ENCODE measurements at places on chromosomes 5 and 9. TPM values are rescaled to one million over a fixed set of nuclear protein-coding genes. Genes with fewer than 3 reads are reported as not detected.
A peak's percentile ranks its signal among the peaks of the same experiment; 100 is the strongest.

- H3K36me3 ChIP-seq, result no peaks in the 10 kb centered on the region
- no peak overlapping the region for H3K4me3 ChIP-seq
- H3K27me3 ChIP-seq, result no peaks in the 10 kb centered on the region
Observed at GRCh38 chr5:125654392-125654791, 768.8 kb upstream of the GRAMD2B start.

DNA sequence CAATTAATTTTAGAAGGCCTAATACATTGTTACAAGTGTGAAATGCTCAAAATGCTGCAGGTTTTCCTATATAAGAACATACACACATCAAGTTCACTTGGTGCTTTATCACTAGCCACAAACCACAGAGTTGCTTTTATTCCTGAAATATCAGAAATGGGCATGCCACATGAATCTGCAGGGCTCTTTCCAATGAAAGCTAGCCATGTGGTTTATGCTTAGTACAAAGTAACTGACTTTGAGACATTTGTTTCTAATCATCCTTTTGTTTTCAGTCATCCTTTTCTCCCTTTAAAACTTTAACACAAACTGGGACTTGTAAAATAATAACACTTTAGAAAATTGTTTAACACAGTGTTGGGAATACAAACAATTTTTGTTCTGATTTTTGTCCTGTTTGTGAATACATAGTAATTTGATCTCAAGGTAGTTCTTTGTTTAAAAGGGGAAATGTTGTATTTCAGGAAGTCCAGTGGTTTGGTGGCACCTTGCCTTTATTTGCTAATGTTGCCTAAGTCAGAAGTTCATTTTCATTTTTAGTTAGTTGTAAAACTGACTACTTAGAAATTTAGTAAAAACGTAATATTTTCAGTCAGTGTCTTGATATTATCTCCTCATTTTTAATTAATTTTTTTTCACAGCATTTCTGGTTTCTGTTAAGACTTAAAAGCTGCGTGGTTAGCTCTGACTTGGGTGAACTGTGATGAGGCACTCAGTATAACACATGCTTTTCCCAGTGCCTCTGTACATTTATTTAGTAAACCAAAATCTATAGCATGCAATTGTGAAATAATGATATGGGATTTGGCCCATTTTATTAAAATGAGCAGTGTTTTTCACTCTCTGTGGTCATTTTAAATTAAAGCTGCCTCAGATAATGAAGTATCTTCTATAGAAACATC is 18.6 kb downstream of the PRDM6 start:
- no peak overlapping the region for H3K27ac ChIP-seq
- no peak for DNase-seq
- peaks cover 7% of the 10 kb centered on the region for H3K4me1 ChIP-seq
- no peaks in the 10 kb centered on the region for H3K36me3 ChIP-seq
- H3K4me3 ChIP-seq, result no peak overlapping the region

The CARTPT gene
- total RNA-seq, result 16.3 TPM

- no peaks in the 10 kb centered on the region for H3K4me1 ChIP-seq
- H3K27me3 ChIP-seq, result no peaks in the 10 kb centered on the region
- DNase-seq, result no peak
- H3K36me3 ChIP-seq, result no peaks in the 10 kb centered on the region
- H3K4me3 ChIP-seq, result no peak overlapping the region
- H3K27ac ChIP-seq, result no peak overlapping the region
Observed at GRCh38 chr5:106766916-106767315, 903.8 kb downstream of the EFNA5 start.

- H3K27me3 ChIP-seq, result no peaks in the 10 kb centered on the region
- H3K4me3 ChIP-seq, result no peak overlapping the region
- no peak for DNase-seq
- H3K4me1 ChIP-seq, result no peaks in the 10 kb centered on the region
Observed at GRCh38 chr9:35798658-35799374, 7.4 kb downstream of the NPR2 start.

GRCh38 chr5:115132465-115132864 is 37.2 kb downstream of the TRIM36 start:
- H3K4me1 ChIP-seq, result no peaks in the 10 kb centered on the region
- no peak for DNase-seq
- H3K4me3 ChIP-seq, result no peak overlapping the region
- no peaks in the 10 kb centered on the region for H3K36me3 ChIP-seq
- no peak overlapping the region for H3K27ac ChIP-seq
- no peaks in the 10 kb centered on the region for H3K27me3 ChIP-seq

- peak overlapping the region; percentile 49 for H3K27ac ChIP-seq
- H3K36me3 ChIP-seq, result no peaks in the 10 kb centered on the region
- H3K27me3 ChIP-seq, result no peaks in the 10 kb centered on the region
- no peak overlapping the region for H3K4me3 ChIP-seq
- peaks cover 14% of the 10 kb centered on the region for H3K4me1 ChIP-seq
Observed at GRCh38 chr9:107176436-107177151, 106.5 kb upstream of the RAD23B start.

- no peak for DNase-seq
- no peak overlapping the region for H3K27ac ChIP-seq
Observed at GRCh38 chr9:35771943-35772342, 17.9 kb upstream of the MSMP start.

DNA sequence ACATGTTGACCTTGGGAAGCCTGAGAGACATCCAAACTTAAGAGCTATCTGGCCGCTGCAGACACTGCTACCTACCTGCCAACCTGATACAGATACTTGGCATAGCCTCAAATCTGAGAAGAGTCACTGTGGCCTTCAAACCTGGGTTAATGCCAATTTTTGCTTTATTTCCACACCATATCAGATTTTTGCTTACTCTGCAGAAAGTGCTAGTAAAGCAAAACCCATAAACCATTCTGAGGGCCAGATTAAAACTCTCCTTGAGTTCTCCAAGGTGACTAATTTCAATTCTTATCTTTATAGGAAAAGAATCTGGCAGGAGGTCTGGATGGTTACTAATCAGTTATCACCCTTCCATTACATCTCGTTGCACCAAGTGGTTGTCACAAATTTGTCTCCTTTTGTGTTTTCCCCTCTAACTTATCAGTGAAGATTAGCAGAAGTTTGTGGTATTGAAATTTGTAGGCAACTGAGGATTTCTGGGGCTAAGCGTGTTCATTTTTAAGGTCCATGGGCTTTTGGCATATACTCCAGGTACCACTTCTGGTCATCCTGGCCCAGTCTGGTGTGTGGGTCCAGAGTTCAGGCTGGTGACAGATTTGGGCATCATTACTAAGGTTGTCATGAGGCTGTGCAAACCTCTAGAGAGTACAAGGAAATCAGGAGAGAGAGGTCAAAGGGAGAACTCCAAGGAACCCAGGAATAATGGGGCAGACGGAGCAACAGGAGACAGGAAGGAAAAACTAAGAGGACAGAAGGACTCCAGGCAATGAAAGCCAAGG is 177.9 kb downstream of the TSSK1B start:
- H3K27me3 ChIP-seq, result no peaks in the 10 kb centered on the region
- no peak overlapping the region for H3K27ac ChIP-seq
- no peaks in the 10 kb centered on the region for H3K4me1 ChIP-seq
- H3K36me3 ChIP-seq, result no peaks in the 10 kb centered on the region
- no peak for DNase-seq

GRCh38 chr5:6273749-6274148 is 104.6 kb downstream of the MED10 start:
- H3K27ac ChIP-seq, result no peak overlapping the region
- H3K27me3 ChIP-seq, result no peaks in the 10 kb centered on the region
- DNase-seq, result no peak
- no peaks in the 10 kb centered on the region for H3K36me3 ChIP-seq

The CCNG1 gene
- total RNA-seq, result 181 TPM

DNA sequence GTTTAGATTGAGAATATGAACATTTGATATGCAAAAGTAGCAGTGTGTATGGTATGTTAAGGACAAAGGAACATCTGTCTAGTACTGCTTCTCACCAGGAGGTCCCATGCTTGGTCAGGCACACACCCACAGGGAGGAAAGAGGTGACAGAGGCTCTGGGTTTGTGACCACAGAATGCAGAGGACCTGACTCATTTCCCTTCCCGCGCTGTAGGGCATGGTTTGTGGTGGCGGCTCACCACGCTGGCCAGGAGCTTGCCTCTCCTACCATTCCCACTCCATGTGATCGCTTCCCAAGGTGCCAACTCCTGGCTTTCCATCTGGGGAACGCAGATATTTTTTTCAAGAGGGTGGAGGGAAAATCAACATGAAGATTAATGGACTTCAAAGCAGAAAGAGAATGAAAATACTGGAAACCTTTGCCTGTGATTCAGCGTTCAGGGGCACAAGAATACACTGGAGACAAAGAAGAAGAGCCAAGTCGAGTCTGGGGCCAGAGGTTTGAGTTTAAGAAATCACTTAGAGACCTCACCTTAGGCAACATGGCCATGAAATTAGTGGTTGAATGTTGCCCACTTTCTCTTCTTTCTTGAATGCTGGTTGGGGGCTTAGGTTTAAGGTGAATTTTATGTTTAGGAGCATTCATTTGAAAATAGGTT is 477.8 kb downstream of the CCDC171 start:
- no peak overlapping the region for H3K27ac ChIP-seq
- DNase-seq, result no peak
- H3K4me1 ChIP-seq, result peaks cover 10% of the 10 kb centered on the region
- H3K36me3 ChIP-seq, result no peaks in the 10 kb centered on the region
- no peaks in the 10 kb centered on the region for H3K27me3 ChIP-seq
- no peak overlapping the region for H3K4me3 ChIP-seq

DNA sequence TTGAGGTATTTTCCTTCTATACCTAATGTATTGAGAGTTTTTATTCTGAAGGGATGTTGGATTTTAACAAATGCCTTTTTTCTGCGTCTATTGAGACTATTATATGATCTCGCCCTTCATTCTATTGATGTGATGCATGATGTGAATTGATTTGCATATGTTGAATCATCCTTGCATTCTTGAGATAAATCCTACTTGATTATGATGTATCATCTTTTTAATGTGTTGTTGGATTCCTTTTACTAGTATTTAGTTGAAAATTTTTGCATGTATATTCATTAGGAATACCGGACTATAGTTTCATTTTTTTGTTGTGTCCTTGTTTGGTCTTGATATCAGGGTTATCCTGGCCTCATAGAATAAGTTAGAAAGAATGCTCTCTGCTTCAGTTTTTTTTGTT is 169.7 kb downstream of the NPR3 start:
- H3K4me1 ChIP-seq, result no peaks in the 10 kb centered on the region
- H3K4me3 ChIP-seq, result no peak overlapping the region
- DNase-seq, result no peak
- H3K27me3 ChIP-seq, result no peaks in the 10 kb centered on the region

The TIMD4 gene
- 0.66 TPM for total RNA-seq

- no peak for DNase-seq
- no peak overlapping the region for H3K27ac ChIP-seq
- peaks cover 4% of the 10 kb centered on the region for H3K4me1 ChIP-seq
- H3K36me3 ChIP-seq, result no peaks in the 10 kb centered on the region
Observed at GRCh38 chr9:77221431-77221830, 44.1 kb downstream of the VPS13A start.

The AGXT2 gene
- total RNA-seq, result not detected

The COL27A1 gene
- total RNA-seq, result 13.3 TPM

GRCh38 chr9:27400334-27400880 is 103.5 kb upstream of the EQTN start:
- no peaks in the 10 kb centered on the region for H3K27me3 ChIP-seq
- H3K27ac ChIP-seq, result no peak overlapping the region
- no peaks in the 10 kb centered on the region for H3K4me1 ChIP-seq
- H3K36me3 ChIP-seq, result no peaks in the 10 kb centered on the region

DNA sequence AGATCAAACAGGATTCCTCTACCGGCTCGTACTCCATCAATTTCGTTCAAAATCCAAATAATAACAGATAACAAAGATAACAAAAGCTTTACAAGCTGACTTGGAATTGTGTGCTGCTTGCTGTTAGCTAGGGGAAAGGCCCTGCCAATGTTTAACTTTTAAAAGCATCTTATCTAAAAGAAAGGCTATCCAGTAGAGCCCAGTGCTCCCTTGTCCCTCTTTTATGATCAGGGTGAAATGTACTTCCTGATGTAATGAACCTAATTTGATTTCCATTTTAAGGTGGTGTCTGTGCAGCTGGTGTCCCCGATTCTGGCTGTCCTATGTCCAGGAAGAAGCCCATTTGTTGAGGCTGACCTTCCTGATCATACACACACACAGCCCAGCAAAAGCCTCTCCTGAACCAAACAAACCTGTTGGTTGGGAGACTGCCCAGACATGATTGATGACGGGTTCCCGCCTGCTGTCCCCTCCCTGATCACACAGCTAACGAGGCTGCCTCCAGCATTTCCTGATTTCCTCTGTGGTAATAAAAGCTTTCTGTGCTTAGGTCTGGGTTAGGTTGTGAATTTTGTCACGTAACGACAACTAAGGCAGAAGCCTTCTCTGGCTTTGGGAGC is 54.1 kb downstream of the PWWP2A start:
- no peak for DNase-seq
- no peak overlapping the region for H3K27ac ChIP-seq
- no peaks in the 10 kb centered on the region for H3K27me3 ChIP-seq
- H3K36me3 ChIP-seq, result peaks cover 17% of the 10 kb centered on the region

GRCh38 chr9:129211686-129212085 is 33.6 kb upstream of the IER5L start:
- H3K27ac ChIP-seq, result no peak overlapping the region
- no peaks in the 10 kb centered on the region for H3K36me3 ChIP-seq
- no peaks in the 10 kb centered on the region for H3K27me3 ChIP-seq
- H3K4me1 ChIP-seq, result no peaks in the 10 kb centered on the region

The SHROOM1 gene
- total RNA-seq, result 4.2 TPM

The CAMK2A gene
- total RNA-seq, result 0.49 TPM

DNA sequence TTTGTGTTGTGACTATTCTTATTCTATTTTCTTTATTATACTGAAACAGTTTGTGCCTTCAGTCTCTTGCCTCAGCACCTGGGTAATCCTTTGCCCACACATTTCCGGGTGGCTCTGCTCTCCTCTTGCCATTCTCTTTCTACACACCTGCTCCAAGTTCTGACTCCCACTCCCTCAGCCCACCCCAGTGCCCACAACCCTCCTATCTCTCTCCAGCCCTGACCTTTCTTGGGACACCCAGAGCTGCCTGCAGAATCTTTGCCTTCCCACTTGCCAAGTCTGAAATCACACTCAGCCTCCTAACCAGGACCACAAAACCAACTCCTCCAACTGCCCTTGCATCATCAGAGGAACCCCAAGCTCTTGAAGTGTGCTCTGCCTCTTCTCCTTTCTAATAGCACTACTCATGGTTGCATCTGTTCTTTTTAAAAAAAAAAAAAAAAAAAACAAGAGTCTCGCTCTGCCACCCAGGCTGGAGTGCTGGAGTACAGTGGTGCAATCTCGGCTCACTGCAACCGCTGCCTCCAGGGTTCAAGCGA is 4.1 kb downstream of the SWI5 start:
- H3K27ac ChIP-seq, result no peak overlapping the region
- H3K4me1 ChIP-seq, result peaks cover 17% of the 10 kb centered on the region
- no peaks in the 10 kb centered on the region for H3K27me3 ChIP-seq
- peaks cover under 1% of the 10 kb centered on the region for H3K36me3 ChIP-seq
- no peak overlapping the region for H3K4me3 ChIP-seq
- DNase-seq, result no peak

GRCh38 chr5:108560581-108560980 is 178.7 kb upstream of the FBXL17 start:
- H3K36me3 ChIP-seq, result no peaks in the 10 kb centered on the region
- DNase-seq, result peak; percentile 68
- H3K4me1 ChIP-seq, result no peaks in the 10 kb centered on the region
- no peak overlapping the region for H3K4me3 ChIP-seq
- H3K27me3 ChIP-seq, result no peaks in the 10 kb centered on the region
- peak overlapping the region; percentile 52 for H3K27ac ChIP-seq

- no peaks in the 10 kb centered on the region for H3K4me1 ChIP-seq
- no peak overlapping the region for H3K4me3 ChIP-seq
- no peak for DNase-seq
- H3K27me3 ChIP-seq, result no peaks in the 10 kb centered on the region
Observed at GRCh38 chr5:14776602-14777001, 95.0 kb downstream of the ANKH start.

The IL33 gene
- 38.3 TPM for total RNA-seq
